ENCODE measurements at places on chromosomes 2 and 18.

- no peak for DNase-seq
Observed at GRCh38 chr2:66633631-66634030, 198.7 kb downstream of the MEIS1 start.

DNA sequence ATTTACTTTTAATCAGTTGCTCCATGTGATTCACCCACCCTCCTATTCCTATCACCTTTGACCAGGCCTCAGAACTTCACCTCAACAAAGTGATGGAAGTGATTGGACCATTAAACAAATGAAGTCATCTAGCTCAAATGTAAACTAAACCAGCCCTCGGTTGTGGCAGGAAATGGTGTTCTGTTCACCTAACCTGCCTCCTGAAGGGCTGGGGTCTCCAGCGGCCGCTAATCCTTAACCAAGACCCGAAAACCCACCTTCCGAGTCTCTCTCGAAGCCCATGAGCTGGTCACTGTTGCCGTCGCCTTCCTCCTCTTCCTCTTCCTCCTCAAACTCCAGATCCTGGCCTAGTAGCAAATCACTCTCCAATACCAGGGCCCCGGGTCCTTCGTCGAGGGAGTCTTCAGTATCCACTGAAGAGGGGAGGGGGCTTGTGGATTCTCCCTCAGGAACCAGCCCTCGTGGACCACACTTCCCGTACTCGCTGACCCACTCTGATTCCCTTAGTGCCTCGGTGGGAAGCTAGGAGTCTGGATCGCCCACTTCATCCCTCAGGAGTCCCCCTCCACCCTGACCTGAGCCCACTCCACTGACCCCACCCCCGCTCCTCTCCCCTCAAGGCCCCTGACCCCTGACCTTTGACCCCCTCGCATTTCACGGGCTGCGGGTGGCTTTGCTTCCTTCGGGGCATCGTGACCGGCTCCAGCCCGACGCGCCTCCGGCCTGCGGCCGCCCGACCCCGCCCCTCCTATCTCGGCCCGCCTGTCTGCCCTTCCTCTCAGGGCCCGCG, 503 bp downstream of the ZNF513 start:
- DNase-seq, result no peak

GRCh38 chr2:232551250-232551638, 755 bp downstream of the EIF4E2 start:
- no peak for DNase-seq

GRCh38 chr2:39121523-39122063, 742 bp upstream of the SOS1 start:
- DNase-seq, result peak; percentile 82

- no peak for DNase-seq
Observed at GRCh38 chr2:164896634-164897355, 55.2 kb upstream of the COBLL1 start.

DNA sequence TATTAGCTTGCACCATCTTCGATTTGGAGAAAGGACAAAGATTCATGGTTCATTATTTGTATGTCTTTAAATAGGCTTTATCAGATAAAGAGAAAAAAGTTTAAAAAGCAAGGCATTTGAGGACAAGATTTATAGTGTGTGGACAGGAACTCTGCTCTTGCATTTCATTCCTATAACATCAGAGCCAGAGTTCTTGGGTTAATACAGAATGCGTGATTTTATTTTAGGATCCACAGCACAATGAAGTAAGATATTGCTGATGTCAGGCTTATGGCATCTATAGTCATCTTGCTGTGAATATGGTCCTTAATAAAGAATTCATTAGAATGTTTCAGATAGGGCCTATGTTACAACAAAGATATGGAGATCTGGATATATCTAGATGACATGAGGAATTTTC, 19.7 kb downstream of the RASGRP3 start:
- no peak for DNase-seq

GRCh38 chr2:234951664-234952269, at the start of gene SH3BP4:
Gene SH3BP4 (plus strand): TSS chr2:234952017. CDS start chr2:235035003, 82,986 bp downstream.
- DNase-seq, result no peak

GRCh38 chr2:117832905-117833613, 18.6 kb downstream of the DDX18 start:
- DNase-seq, result no peak

- DNase-seq, result no peak
Observed at GRCh38 chr2:232761301-232761907, 15.0 kb downstream of the KCNJ13 start.

DNA sequence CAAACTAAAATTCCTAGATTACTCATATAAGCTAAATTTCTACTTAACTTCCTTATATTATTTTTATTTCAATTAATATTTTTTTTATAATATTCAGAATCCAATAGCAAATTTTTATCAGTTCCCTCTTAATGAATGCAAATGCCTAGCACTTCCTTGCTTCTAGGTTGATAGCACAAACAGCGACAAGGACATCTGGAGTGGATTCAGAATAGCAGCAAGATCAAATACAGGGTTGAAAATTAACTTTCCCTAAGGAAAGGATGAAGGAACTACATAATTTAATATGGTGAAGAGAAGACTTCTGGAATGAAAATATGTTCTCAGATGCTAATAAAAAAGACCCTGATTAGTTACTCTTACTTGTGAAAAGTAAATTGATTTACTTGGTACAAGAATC, 64.5 kb downstream of the PIGN start:
- no peak for DNase-seq

DNA sequence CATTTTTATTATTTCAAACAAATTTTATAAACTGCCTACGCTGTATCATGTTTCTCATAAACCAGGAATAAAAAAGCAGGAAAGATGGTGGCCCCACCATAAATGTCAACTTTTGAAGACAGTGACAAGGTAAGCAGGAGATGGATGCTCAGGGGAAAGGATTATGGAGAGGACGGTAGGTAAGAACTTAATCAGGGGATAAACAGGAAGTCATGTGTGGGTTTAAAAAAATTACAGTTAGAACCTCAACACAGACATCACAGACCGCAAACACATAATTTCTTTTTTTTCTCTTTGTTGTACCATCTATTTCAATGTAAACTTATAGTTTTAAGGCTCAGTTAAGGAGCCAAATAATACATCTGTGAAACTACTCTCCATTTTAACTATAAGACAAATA, 575.2 kb upstream of the SLC8A1 start:
- no peak for DNase-seq

- no peak for DNase-seq
Observed at GRCh38 chr2:160628811-160629210, 135.2 kb upstream of the RBMS1 start.

DNA sequence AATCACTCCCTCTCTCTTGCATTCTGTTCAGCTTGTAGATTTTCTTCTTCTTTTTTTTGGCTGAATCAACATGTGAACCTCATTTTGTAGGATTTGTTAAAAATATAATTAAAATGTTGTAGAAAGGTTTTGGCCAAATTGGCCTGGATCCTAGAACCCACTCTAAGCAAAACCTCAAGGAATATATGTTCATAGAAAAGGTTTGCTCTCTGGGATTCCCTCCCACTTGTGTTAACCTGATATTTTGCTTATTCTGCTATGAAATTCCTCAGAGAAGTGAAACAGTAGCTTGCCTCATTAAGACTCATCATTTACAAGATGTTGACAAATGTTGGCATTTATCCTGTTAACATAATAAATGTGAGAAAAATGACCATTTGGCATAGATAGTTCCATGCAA, 456.7 kb downstream of the TMEM182 start:
- DNase-seq, result no peak

- no peak for DNase-seq
Observed at GRCh38 chr18:49933530-49934128, 120.3 kb upstream of the ACAA2 start.

DNA sequence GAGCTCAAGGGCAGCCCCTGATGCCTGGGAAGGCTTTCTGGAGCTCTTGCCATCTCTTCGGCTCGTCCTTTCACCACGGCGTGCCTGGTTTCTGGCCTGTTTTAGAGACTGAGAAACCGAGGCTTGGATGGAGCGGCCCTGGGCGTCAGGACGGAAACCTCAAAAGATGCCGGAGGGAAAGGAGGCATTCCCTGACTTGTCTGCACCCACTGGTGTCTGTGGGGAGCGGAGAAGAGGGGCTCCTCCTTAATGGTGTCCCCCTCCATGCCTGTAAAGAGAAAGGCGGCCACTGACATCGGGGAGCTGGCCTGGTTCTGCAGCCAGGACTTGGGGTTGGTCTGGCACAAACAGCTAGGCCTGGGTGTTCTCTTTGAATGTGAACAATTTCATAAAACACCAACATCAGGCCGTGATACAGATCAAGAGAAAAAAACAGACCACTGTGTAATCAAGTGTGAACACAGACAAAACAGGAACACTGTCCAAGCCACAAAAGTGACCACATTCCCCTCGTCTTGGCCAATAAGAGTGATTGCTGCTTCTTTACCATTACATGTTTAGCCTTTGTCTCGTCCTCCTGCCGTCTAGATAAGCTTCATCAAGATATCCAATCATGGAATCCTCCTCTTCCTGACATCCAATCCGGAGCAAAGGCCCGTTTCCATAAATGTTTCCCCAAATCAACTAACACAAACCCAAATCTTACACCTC, 633 bp upstream of the ILKAP start:
- no peak for DNase-seq

GRCh38 chr2:100761365-100761764, 58.6 kb upstream of the NPAS2 start:
- no peak for DNase-seq

GRCh38 chr2:211416373-211416772, 860.0 kb downstream of the CPS1 start:
- no peak for DNase-seq

DNA sequence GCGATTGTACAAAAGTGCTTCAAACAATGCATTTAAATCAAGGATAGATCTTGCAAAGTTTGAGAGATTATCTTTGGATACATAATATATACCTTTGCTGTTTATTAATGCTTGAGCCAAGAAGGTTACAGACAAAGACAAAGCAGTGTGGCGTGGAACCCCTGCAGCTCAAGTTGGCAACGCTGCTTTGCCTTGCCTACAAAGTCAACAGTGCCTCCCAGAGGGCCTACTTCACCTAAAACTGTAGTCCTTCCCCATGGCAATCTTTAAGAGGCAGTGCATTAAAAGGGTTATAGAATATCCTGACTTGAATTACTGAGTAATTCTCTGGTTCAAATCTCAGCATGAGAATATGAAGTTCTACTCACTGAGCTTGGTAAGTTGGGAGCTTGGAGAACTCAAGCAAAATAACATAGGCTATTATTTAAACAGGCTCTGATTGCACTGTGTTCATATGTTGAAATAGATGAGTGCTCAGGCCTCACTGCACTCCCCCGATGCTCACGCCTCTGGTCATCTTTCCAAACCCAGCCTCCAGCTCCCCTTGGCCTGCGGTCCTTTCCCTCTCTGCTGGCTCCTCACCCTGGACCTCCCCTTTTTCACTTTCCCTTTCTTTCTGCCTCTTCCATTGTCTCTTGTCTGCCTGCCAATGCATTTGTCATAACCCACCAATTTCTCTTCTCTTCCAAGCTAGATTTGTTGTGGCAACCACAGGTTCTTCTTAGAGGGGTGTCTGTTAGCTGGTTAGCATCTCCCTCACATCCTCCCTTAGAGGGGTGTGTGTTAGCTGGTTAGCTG, 96.5 kb downstream of the MYT1L start:
- DNase-seq, result peak; percentile 80

GRCh38 chr2:88892207-88892606, 200.7 kb downstream of the RPIA start:
- no peak for DNase-seq

DNA sequence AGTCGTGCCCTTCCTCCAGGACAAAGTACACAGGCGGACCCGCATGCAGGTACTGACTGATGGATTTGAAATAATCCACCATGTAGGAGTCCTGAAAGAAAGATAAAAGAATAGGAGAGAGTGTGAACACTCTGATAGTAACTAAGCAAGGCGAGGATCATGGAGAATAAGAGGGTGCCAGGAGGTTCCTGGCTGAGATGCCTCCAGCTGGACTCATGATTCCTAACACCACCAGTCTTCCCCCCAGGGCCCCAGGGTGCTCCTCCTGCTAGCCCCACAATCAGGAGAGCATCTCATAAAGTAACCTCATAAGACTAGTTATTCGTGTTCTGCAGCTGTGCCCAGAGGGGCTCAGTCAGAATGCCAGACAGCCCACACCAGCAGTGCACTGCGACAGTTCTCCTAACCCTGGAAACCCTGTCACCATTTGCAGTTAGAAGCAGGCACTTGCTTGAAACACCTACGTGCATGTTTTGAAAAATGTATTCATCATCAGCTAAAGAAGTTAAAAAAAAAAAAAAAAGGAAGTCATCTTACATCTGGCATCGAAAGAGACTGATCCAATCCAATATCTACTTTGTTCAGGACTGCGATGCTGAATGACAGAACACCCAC, 36.7 kb downstream of the RMC1 start:
- no peak for DNase-seq

DNA sequence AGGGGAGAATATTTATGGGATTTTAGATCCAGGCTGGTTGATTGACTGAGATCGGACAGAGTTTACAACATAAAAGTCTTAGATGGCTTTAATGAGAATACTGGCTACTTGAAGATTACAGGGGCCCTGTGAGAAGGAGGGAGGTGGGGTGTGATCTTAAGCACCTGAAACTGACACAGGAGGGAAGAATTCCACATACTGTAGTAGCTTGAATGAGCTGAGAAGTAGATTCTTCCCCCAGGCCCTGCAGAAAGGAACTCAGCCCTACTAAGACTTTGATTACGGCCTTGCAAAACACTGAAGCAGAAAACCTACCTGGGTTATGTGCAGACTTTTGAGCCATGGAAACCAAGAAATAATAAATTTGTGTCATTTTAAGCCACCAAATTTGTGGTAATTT, 1062.9 kb upstream of the GYPC start:
- DNase-seq, result no peak

DNA sequence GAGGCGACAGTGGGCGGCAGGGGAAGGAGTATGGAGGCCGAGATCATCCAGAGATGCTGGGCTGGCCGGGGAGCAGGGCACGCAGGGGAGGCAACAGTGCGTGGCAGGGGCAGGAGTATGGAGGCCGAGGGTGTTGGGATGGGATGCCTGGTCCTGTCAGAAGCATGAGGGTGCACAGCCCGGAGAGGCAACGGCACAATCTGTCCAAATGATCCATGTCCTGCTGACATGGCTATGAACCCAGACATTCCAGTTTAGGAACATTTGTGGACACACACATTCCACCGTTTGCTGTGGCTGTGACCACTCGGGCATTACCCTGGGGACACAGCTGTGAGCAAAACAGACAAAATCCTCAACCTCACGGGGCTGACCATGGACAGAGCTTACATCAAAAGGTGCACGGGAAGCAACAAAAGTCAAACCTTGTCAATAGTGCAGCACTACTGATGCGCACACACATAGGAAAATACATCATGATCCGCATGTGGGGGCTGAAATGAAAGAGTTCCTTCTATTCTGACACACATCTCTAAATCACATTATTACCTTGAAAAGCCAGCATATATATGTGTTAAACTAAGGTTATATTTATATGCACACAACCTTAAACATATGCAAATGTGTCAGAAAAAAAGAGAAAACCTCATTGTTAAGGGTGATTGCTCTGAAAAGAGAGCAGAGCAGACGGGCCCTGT, 144.0 kb upstream of the GPC1 start:
- DNase-seq, result no peak
